Ovary (tissue), 10 donors: ENCODE measurements at places on chromosomes 5 and 9.

GRCh38 chr5:113197456-113198200 is 221.0 kb downstream of the DCP2 start:
- DNase-seq, result no peak

- no peak for DNase-seq
These were observed 35.2 kb upstream of the SLC36A2 start for GRCh38 chr5:151382576-151382975.

DNA sequence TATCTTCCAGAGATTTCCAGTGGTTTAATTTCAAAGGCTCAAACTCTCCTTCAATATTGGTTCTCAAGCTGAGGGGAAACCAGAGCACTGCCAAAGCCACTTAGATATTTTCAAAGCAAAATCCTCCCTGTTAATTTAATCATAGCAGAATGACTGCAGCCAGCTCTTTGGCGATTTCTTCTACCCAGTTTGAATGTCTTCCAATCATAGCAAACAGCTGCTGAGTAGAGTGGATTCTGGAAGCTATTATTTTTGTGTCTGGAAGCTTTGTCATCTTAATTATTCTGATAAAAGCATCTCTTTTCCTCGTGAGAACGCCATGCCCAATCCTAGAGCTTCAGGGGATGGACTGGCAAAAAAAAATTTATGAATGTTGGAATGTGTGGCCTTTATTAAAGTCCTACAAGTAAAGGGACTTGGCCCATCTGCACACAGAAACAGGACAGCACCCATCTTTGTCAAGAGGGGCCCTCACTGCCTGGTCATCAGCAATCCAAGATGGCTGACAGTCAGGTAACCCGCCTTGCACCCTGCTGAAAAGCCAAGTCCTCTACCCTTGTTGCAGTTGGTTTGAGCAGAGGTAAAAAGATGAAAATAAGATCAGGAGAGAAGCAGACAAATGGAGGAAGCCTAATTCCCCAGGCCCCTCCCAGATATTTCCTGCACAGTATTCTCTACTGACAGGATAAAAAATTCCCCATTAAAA is 125.1 kb downstream of the SUSD1 start:
- DNase-seq, result no peak

GRCh38 chr5:124948062-124948753 is 201.8 kb upstream of the ZNF608 start:
- DNase-seq, result no peak

GRCh38 chr5:82494942-82495341 is 216.8 kb upstream of the RPS23 start:
- DNase-seq, result no peak

- DNase-seq, result peak; percentile 35
These were observed 19.4 kb downstream of the GARNL3 start for GRCh38 chr9:127283917-127284497.
